ENCODE measurements at places on chromosomes 12 and 14.

DNA sequence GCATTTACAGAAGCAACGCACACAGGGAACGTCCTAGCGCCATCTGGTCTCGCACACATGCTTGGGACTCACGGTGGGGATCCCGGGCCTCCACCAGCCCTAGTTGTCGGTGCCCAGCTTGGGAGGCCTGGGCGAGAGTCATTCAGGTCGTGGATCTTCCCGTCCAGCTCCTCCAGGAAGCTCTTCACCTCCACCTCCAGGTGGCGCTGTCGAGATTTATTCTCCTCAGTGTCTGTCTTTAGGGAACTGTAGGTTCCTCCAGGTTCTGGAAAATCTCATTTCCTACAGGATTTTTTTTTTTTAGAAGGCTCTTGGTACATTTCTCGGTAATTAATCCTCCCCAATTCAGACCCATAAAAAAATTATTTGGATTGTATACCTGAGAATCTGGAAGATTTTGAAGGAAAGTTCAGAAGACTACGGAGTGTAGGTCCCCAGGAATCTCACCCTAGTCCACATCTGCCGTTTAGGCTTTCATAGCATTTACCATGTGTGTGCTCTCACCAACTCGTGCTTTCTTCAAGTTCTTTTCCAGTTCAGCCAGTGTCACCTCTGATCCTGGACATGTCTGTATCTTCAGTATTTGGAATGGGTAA lies 910.0 kb downstream of the TMEM121 start:
- no peaks in the 10 kb centered on the region for H3K4me1 ChIP-seq
- no peak overlapping the region for H3K27ac ChIP-seq
- H3K27me3 ChIP-seq: peaks cover 18% of the 10 kb centered on the region
- DNase-seq: no peak

DNA sequence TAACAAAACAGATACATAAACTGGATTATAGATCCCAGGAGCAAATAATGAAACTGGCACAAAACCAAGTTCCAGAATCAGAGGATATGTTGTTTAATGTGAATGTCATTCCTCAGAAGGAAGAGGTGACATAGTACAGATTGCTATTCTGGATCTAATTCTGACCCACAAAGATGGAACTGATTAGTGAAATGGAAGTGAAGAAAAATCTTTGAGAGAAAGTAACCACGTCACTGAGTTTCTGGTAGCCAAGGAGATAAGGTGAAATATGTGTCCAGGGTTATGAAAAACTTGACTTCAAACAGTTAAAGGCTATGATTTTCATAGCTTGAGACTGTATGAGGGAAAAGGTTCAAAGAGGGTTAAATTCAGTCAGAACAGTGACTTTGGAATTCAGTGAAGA lies 8.3 kb downstream of the OR10AD1 start:
- no peak for DNase-seq
- no peaks in the 10 kb centered on the region for H3K36me3 ChIP-seq
- no peak overlapping the region for H3K4me3 ChIP-seq
- H3K27me3 ChIP-seq: peaks cover 5% of the 10 kb centered on the region
- H3K4me1 ChIP-seq: peaks cover 13% of the 10 kb centered on the region

- H3K27ac ChIP-seq: no peak overlapping the region
- no peaks in the 10 kb centered on the region for H3K27me3 ChIP-seq
- H3K4me3 ChIP-seq: no peak overlapping the region
- DNase-seq: no peak
Observed at GRCh38 chr12:44570036-44570583, 306.0 kb downstream of the NELL2 start.

- H3K4me1 ChIP-seq: no peaks in the 10 kb centered on the region
- no peak overlapping the region for H3K27ac ChIP-seq
- no peak for DNase-seq
- H3K27me3 ChIP-seq: peaks cover 3% of the 10 kb centered on the region
- H3K36me3 ChIP-seq: no peaks in the 10 kb centered on the region
- no peak overlapping the region for H3K4me3 ChIP-seq
Observed at GRCh38 chr14:27077214-27077613, 479.4 kb upstream of the NOVA1 start.

DNA sequence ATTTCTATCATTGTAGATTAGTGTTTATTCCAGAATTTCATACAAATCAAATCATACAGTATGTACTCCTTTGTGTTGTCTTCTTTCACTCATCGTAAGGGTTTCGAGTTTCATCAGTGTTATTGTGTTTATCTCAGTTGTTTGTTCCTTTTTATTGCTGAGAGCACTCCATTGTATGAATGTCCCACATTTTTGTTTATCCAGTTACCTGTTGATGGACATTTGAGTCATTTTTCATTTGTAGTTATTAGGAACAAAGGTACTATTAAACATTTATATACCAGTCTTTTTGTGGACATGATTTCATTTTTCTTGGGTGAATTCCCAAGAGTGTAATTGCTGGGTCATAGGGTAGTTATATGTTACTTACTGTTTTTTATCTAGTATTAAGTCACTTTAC lies 70.0 kb downstream of the BICD1 start:
- no peak for DNase-seq
- no peak overlapping the region for H3K4me3 ChIP-seq
- H3K27me3 ChIP-seq: no peaks in the 10 kb centered on the region

GRCh38 chr12:89166525-89166934 lies 185.8 kb downstream of the DUSP6 start:
- H3K36me3 ChIP-seq: no peaks in the 10 kb centered on the region
- H3K27me3 ChIP-seq: no peaks in the 10 kb centered on the region
- H3K4me3 ChIP-seq: no peak overlapping the region
- peaks cover 30% of the 10 kb centered on the region for H3K4me1 ChIP-seq
- no peak overlapping the region for H3K27ac ChIP-seq

- no peak for DNase-seq
- H3K4me3 ChIP-seq: no peak overlapping the region
- no peaks in the 10 kb centered on the region for H3K4me1 ChIP-seq
- no peaks in the 10 kb centered on the region for H3K36me3 ChIP-seq
- no peak overlapping the region for H3K27ac ChIP-seq
Observed at GRCh38 chr14:20247646-20248246, 8.7 kb downstream of the OR11H4 start.

DNA sequence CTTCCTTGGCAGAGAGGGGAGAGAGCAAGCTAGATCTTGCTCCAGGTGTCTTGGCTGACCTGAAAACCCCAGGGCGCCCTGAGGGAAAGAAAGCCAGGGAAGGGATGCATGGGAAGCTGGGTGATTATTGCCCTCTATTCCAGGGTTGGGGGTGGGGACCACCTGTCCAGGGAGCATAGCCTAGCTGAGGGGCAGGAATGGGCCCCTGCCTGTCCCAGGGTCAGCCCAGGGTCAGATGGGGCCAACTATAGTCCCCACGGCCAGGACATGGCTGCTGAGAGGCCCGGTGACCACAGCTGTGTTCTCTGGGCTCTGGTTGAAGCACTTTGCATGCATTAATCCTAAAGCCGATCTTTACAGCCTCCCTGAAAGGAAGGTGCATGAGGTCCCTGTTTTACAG lies 30.1 kb upstream of the ZFP36L1 start:
- H3K4me1 ChIP-seq: no peaks in the 10 kb centered on the region
- H3K27ac ChIP-seq: no peak overlapping the region
- no peaks in the 10 kb centered on the region for H3K27me3 ChIP-seq
- no peak overlapping the region for H3K4me3 ChIP-seq

DNA sequence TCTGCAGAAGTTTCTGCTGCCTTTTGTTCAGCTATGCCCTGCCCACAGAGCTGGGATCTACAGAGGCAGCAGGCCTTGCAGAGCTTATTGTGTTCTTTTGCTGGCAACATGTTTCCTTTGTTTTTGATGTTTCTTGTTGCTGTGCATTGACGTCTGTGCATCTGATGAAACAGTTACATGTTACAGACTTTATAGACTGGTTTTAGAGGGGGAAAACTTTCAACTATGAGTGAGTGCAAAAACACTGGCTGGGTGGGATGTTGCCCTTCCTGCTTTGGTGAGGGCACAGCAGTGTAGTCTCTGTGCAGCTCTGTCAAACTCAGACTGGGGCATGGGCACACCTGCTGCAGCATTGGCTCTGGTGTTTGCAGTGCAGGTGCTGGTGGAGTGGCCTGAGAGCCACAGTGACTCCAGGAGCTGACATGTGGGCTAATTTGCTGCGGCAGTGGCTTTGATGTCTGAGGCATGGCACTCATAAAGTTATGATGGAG lies 26.9 kb downstream of the CLEC6A start:
- H3K4me1 ChIP-seq: no peaks in the 10 kb centered on the region
- H3K27me3 ChIP-seq: no peaks in the 10 kb centered on the region
- H3K27ac ChIP-seq: no peak overlapping the region
- no peaks in the 10 kb centered on the region for H3K36me3 ChIP-seq

DNA sequence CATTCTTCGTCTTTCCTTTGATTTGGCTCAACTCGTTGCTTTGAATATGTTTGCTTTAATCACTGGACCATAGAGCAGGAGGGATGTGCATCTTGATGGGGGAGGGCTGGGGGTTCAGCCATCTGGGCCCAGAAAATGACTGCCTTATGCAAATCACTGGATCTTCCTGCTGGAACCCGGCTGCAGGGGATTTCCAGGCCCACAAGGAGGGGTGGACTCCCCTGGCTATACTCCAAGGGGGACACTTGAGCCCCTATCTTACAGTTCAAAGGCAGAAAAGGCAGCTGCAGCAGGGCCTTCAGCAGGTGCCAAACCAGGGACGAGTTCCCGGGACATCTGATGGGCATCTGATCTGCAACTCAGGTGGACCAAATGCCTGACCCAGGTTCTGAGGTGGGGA lies 122.5 kb downstream of the DICER1 start:
- peak; percentile 30 for DNase-seq
- no peaks in the 10 kb centered on the region for H3K4me1 ChIP-seq
- peaks cover under 1% of the 10 kb centered on the region for H3K27me3 ChIP-seq
- no peak overlapping the region for H3K27ac ChIP-seq
- no peak overlapping the region for H3K4me3 ChIP-seq

GRCh38 chr12:105030820-105031807 lies 45.0 kb downstream of the NOPCHAP1 start:
- no peaks in the 10 kb centered on the region for H3K4me1 ChIP-seq
- no peaks in the 10 kb centered on the region for H3K27me3 ChIP-seq
- no peak overlapping the region for H3K27ac ChIP-seq
- H3K4me3 ChIP-seq: no peak overlapping the region
- H3K36me3 ChIP-seq: no peaks in the 10 kb centered on the region

DNA sequence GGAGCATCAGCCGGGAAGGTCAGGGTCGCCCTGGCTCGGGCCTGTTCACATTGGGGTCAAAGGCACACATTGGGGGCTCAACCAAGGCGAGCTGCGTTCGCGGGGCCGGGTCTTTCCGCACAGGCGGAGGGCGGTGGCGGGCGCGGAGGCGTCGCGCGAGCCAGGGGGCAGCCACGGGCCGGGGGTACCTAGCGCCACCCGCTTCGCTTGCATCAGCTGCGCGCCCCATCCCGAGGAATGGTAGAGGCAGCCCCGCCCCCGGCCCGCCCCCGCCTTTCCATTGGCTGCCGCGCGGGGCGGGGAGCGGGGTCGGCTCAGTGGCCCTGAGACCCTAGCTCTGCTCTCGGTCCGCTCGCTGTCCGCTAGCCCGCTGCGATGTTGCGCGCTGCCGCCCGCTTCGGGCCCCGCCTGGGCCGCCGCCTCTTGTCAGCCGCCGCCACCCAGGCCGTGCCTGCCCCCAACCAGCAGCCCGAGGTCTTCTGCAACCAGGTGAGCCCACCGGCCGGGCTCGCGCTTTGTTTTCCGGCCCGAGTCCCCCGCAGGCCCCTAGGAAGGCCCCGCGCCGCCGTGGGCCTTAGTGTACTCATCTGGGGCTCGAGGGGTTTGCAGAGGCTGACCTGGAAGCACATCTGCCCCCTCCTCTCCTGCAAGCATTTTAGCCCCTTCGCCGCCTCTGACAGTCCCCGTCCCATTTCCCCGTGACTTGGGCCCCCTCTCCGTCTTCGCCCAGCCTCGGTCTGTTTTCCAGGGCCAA lies at the start of gene ALDH2:
Gene ALDH2 (plus strand): TSS at position 326 of the 754 bp plus-strand sequence. CDS start 50 bp downstream, at position 376.
- no peak for DNase-seq
- H3K27me3 ChIP-seq: no peaks in the 10 kb centered on the region
- H3K4me1 ChIP-seq: peaks cover 6% of the 10 kb centered on the region
- no peaks in the 10 kb centered on the region for H3K36me3 ChIP-seq
- H3K27ac ChIP-seq: peak within 1 kb of the TSS; percentile 32

- peaks cover 9% of the 10 kb centered on the region for H3K4me1 ChIP-seq
- peak overlapping the region; percentile 29 for H3K4me3 ChIP-seq
- H3K27me3 ChIP-seq: no peaks in the 10 kb centered on the region
- no peak for DNase-seq
- H3K36me3 ChIP-seq: no peaks in the 10 kb centered on the region
- no peak overlapping the region for H3K27ac ChIP-seq
Observed at GRCh38 chr12:12786351-12786705, 869 bp downstream of the APOLD1 start.

GRCh38 chr12:47803191-47803875 lies 16.4 kb downstream of the HDAC7 start:
- no peak for DNase-seq
- no peak overlapping the region for H3K27ac ChIP-seq
- no peaks in the 10 kb centered on the region for H3K27me3 ChIP-seq
- H3K4me3 ChIP-seq: no peak overlapping the region

DNA sequence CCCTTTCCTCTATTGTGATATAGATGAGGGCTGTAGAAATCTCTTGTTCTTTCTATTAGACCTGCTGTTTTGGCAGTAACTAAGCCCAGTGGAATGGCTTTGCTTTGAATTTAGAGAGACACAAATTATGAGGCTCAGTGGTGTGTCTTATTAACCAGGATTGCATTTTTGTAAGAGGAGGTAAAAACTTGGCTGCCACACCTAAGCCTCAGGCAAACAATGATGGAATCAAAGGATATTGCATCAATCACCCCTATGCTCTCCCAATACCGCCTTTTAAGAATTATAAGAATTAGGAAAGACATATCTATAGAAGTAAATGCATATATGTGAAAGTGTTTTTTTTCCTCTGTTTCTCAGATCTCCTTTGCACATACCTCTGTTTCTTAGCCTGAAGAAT lies 63.3 kb downstream of the ACSS3 start:
- no peak overlapping the region for H3K27ac ChIP-seq
- no peak for DNase-seq
- H3K36me3 ChIP-seq: no peaks in the 10 kb centered on the region
- peaks cover 13% of the 10 kb centered on the region for H3K4me1 ChIP-seq
- no peaks in the 10 kb centered on the region for H3K27me3 ChIP-seq

DNA sequence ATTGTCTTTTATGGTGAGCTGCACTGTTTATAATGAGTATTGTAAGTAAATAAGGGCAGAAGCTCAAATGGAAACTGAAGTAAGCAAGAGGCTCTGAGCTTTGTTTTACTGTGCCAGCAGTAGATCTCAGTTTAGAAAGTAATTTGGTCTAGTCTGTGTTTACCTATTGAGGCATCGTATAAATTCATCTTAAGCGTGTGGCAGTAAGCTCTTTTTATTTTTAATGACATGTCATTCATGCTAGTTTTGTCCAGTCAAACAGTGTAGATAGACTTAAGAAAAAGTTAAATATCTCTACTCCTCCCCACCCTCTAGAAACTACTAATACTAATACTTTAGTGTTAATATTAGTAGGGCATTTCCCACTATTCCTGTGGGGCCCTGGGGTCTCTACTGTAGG lies 2.0 kb downstream of the ANO6 start:
- no peaks in the 10 kb centered on the region for H3K36me3 ChIP-seq
- H3K4me3 ChIP-seq: peak overlapping the region; percentile 89
- H3K4me1 ChIP-seq: peaks cover 36% of the 10 kb centered on the region
- no peaks in the 10 kb centered on the region for H3K27me3 ChIP-seq
- no peak for DNase-seq
- peak overlapping the region; percentile 93 for H3K27ac ChIP-seq

Measured in RWPE2 (cell line).